ENCODE measurements at places on chromosomes 16 and 17.
A peak's percentile ranks its signal among the peaks of the same experiment; 100 is the strongest.

GRCh38 chr17:62805234-62805633 is 2.9 kb downstream of the MARCHF10 start:
- no peak for DNase-seq

DNA sequence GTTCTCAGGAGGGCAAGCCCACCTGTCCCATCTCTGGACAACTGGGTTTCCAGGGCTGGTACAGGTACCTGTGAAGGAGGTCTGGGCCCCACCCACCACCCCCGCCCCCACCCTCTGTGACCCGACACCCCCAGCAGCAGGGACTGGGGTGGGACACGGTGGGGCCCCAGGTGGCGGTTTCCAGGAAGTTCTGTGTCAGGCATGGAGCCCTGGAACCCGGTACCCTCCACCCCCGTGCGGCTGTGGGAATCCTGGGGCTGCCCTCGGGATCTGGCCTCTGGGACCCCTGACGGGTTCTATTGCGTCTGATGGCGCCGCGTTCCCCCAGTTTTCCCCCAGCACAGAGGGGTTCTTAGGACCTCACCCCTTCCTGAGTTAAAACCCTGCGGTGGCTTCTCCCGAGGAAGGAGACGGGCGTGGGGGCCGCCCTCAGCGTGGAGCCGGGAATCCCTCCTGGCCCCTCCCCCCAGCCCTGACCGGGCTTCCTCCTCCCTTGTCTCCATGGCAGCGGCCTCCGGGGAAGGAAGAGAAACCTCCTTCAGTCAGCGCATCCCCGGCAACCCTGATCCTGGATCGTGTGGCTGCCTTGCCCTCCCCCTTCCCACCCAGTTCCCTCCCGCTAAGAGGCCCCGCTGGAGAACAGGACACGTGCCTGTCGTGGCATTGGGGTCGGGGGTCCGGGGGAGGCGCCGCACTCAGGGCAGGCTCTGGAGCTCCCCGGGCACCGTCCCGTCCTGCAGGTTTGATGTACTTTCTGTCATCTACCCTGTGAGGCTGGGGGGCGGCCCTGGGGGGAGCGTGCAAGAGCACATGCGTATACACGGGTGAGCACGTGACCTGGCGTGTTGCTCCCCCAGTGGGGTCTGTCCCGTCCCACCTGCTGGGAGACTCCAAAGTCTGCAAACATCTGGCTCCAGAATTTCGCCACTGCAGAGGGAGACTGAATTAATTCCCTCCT is 30.3 kb downstream of the CACNA1H start:
- no peak for DNase-seq

- peak; percentile 39 for DNase-seq
Measured at GRCh38 chr17:49497148-49498028, 2.3 kb downstream of the NGFR start.

GRCh38 chr16:83037884-83038283 is 411.1 kb downstream of the CDH13 start:
- DNase-seq: no peak
